ENCODE measurements at places on chromosomes 12 and 14.

DNA sequence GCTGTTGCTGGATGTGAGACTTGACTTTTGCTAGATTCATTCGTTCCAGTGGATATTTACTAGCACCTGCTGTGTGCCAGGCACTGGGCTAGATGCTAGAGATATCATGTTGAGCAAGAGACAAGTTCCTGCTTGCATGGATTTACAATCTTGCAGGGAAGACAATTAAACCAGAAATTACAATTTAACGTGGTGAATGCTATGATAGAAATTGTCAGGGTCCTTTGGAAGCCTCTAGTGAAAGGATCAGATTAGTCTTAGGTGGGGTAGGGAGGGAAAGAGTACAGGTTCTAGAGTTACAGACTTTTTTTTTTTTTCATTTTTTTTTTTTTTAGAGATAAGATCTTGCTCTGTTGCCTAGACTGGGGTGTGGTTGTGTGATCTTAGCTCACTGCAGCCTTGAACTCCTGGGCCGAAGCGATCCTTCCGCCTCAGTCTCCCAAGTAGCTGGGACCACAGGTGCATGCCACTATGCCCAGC, 36.7 kb downstream of the SPATS2 start:
- no peak for DNase-seq

- peak; percentile 30 for DNase-seq
Observed at GRCh38 chr12:69284131-69284530, 44.8 kb downstream of the CPSF6 start.

- peak; percentile 43 for DNase-seq
Observed at GRCh38 chr12:64400041-64400440, 4.2 kb upstream of the XPOT start.

GRCh38 chr12:91104812-91105466, 6.4 kb downstream of the LUM start:
- no peak for DNase-seq

DNA sequence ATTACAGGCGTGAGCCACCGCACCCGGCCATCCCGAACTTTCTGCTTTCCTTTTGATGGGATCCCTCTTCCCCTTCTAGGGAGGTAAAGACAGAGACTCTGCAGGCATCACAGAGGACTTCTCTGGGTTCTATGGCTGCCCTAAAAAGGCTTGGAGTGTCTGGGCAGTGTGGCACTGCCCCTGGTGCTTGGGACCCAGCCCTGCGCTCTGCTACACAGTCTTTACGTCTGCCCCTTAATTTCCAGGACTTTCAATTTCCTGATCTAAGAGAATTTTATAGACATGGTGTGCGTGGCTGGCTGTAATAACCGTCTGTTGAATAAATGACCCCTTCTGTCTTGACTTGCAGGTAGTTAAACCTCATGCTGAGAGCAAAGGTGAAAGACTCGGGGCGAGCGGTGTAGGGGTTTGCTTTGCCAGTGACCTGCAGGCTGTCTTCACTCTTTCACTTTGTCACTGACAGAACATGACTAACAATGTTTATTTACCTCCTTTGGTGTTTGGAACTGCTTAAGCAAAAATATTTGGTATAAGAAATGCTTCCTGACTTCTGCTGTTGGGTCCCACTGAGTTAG, 110.9 kb upstream of the MAP1LC3B2 start:
- no peak for DNase-seq

- DNase-seq = no peak
Observed at GRCh38 chr12:12684375-12685106, 11.4 kb downstream of the GPR19 start.
